ENCODE measurements at places on chromosomes 13 and 19.

DNA sequence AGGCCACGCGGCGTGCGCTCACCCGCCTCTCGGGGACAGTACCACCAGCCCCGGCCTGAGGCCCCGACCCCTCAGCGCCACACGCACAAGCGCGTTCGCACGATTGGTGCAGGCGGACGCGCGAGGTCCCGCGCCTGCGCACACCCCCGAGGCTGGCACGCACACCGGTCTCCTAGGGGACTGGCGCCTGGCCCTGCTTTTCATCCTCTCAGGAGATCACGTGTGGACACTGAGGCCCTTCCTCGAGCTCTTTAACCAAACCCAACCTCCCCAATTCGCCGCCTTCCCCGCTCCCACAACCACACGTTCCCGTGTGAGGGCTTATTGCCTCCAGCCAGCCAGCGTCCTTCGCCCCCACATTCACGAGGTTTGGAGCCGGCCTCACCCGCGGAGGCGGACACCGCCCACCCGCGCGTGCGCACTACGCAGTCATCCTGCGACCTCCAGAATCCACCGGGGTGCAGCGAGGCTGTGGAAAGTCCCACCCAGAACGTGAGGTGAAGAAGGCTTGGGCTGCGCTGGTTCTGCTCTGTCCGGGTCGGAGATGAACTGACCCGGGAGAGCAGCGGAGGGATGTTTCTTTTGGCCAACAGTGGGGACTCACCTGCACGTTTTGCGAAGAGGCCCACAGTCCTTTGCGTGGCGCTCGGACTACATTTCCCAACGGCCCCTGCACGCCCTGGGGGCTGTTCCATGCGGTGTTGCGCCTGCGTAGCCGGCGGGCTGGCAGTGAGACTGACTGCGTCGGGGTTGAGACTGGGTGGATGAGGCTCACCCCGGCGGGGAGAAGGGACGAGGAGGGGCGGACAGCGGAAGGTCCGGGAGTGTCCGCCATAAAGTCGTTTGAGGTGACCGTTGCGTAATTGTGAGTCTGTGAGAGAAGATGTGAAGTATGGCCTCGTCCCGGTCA lies 539 bp upstream of the ZNF667 start:
- DNase-seq: peak; percentile 3

DNA sequence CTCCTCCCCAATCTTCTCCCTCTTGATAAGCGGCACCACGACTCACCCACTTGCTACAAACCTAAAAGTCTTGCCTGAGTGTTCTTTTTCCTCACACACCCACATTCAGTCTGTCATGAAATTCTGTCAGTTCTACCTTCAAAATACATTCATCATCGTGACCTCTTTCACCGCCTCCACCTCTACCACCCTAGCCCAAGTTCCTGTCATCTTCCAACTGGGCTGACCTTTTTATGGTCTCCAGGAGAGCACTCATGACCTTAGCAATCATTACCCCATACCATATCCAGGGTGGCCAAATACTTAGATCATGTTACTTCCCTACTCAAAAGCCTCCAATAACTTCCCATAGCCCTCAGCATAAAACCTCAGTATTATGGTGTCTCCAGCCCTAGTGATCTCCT lies 110.4 kb upstream of the TSC22D1 start:
- DNase-seq: no peak

DNA sequence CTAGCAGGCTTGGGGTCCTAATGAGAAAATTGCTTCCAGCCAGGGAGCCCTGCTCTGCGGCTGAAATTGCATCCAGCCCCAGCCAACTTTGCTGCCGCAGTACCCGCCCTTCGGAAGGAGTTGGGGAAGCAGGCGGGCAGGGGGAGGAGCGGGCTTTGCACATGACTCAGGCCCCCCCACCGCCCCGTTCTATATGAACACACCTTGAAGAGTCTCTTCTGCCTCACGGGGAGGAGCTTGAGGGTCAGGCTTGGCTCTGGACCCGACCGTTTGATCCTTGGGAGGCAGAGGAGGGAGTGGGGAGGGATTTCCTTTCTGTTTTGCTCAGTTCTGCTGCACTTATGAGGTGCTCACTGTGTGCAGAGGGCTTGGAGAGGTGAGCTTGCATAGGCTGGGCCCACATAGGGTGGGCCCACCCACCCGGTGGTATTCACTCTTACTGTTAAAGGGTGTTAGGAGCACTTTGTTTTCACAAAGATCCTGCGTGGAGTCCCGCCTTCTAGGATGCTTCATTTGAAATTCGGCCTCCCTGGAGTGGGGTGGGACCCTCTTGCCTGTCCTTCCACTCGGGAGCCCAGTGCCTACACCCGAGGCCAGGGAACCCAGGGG lies 46.5 kb downstream of the LYL1 start:
- DNase-seq: no peak

DNA sequence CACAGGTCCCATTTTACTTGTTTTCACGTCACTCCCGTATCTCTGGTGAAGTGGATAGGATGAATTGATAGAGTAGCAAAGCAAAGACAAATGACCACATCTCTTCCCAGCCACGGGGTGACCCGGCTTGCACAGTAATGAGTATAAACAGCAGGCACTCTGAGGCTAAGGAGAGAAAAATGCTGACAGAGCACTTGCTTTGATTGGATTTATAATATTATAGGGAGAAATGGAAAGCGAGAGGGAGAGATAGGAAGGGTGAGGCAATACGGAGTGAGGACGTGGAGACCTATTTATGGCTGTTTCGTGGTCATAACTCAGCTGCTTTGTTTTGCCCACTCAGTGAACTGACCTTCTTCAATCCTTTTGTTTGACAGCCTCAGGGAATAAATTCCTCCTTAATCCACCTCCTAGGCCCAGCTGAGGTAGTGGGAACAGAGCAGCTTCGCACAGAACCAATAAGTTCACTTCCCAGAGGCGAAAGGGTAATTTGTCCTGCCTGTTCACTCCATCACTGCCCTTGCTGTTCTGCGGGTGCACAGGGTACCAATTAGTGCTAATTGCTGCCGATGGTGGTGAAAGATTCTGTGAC lies 68.6 kb downstream of the ERCC5 start:
- DNase-seq: no peak

DNA sequence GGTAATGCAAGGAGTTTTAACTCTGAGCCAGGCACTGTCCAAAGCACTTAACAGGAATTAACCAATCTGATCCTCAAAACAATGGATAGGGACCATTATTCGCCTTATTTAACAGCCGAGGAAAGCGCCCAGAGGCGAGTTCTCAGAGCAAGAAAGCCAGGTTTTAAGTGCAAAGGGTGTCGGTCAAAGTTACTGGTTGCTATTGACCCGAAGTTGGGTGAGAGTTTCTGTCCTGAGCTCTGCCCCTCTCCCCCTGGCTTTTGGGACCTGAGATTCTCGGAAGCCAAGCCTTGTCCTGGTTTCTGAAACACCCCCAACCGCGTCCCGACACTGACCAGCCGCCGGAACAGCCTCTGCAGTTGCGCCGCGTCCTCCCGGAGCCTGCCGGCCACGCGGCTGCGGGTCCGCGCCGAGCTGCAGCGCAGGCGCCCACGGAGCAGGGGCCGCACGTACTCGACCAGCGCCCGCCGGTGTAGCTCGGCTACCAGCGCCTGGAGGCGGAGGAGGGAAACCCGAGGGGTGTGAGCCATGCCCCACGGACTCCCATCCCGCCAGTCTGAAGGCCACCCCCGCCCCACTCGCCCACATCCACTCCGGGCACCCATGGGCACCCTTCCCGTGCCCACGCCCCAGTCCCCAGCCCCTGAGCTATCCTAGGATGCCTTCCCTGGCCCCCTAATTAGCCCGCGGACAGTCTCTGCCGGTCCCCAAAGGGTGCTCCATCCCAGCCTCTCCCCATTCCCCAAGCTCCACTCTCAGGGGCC lies 27.8 kb downstream of the EXOC3L2 start:
- no peak for DNase-seq

DNA sequence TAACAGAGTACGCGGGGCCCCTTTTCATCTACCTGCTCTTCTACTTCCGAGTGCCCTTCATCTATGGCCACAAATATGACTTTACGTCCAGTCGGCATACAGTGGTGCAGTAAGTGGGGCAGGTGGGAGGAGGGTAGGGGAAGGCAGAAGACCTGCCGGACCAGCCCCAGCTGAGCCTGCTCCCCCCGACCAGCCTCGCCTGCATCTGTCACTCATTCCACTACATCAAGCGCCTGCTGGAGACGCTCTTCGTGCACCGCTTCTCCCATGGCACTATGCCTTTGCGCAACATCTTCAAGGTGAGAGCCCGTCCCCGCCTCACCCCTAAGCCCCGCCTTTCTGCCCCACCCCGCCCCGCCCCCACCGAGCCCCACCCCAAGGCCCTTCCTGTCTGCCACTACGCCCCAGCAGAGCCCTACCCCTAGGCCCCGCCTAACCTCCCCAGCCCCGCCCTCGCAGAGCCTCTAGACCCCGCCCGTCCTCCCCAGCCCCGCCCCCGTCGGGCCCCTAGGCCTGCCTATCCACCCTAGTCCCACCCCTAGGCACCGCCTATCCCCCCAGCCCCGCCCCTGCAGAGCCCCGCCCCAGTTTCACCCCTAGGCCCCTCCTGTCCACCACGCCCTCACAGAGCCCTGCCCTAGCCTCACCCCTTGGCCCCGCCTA lies 7.7 kb downstream of the NDUFB7 start:
- DNase-seq: peak; percentile 29

DNA sequence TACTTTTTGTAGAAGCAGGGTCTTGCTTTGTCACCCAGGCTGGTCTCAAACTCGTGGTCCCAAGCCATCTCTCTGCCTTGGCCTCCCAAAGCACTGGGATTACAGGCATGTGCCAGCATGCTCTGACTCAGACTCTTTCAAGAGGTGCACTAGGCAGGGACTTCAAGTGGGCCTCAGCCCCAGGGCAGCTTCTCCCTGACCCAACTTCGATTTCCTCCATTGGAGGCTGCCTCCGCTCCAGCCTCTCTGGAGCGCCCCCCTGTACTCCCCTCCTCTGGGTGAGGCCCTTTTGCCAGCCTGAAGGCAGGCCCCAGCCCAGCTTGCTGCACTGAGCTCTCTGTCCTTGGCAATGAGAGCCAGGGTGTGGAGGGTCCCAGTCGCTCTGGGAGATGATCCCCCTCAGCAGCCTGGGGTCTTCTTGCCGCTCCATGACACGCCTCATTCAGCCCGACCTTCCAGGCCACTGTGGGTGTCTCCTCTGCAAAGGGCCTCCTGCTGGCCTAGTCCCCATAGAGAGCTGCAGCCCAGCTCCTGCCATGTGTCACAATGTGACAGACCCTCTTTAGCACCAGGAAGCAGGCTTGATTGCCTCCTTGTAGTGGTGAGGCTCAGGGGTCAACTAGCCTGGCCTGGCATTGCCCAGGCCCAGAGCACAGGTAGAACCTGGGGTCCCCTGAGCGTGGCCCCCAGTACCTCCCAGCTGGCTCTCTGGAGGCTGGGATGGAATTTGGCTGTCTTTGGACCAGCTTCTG lies 16.4 kb downstream of the CARM1 start:
- no peak for DNase-seq

DNA sequence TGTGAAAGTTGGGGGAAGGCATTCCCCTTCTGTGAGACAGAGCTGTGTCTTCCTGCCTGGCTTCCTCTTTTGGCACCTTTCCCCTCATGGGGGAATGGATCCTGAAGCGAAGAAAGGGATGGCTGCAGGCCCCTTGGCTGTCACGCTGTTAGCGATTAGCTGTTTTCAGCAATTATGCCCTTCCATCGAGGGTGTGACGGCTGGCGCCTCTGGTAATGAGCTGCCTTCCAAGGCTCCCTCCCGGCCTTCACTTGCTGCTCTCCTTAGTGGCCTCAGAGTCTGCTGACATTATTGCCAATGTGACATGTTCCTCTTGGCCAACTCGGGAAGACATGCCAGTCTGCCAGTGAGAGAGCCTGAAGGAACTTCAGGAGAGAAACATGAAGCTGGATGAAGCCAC lies 162.1 kb downstream of the ZIC5 start:
- DNase-seq: no peak

DNA sequence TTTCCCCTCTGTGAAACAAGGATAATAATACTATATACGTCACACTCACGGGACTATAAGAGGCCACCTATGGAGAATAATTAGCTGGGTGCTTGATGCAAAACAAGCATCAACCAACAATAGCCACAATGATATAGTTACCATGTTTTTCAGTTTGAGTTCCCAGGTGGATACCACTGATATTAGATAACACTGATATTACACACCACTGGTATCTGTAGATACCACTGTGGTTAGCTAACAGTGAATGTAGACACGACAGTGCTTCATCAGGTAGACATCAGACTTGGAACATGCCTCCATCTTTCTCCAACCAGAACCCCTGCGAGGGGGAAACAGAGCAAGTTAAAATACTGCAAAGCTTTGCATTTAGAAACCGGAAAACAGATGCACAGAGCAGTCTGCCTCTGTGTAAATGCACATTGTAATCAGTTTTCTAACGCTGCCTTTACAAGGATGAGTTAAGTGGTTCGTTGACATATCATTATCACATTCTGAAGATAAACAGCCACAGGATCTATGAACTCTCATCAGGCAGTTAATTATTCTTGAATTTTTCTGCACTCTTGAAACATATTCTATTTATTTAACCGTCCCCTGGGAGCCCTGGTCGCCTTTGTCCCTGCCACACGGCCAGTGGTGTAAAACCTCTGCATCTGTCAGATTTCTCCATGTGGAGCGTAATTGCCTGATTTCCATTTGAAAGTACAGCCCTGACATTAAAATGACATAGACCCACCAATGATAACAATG lies 80.7 kb downstream of the RNASEH2B start:
- peak; percentile 10 for DNase-seq

- no peak for DNase-seq
Observed at GRCh38 chr13:30796132-30796572, 60.8 kb downstream of the ALOX5AP start.

DNA sequence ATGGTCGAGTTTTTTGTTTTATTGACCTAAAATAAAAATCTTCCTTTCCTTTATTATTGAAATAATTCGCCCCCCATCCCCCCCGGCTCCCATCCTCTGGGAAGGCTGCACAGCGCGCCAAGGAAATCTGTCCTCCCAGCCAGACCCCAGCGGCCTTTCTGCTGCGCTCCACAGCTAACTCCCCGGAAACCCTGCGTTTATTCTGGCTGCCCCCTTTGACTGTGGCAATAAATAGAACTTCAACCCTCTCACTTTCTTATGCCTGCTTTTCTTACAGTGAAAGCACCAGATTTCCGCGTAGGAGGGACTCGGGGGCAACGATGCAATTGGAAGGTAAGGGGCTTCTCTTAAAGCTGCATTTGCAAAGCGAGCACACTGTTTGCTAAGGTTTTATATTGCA lies 9.7 kb upstream of the C19orf12 start:
- no peak for DNase-seq

DNA sequence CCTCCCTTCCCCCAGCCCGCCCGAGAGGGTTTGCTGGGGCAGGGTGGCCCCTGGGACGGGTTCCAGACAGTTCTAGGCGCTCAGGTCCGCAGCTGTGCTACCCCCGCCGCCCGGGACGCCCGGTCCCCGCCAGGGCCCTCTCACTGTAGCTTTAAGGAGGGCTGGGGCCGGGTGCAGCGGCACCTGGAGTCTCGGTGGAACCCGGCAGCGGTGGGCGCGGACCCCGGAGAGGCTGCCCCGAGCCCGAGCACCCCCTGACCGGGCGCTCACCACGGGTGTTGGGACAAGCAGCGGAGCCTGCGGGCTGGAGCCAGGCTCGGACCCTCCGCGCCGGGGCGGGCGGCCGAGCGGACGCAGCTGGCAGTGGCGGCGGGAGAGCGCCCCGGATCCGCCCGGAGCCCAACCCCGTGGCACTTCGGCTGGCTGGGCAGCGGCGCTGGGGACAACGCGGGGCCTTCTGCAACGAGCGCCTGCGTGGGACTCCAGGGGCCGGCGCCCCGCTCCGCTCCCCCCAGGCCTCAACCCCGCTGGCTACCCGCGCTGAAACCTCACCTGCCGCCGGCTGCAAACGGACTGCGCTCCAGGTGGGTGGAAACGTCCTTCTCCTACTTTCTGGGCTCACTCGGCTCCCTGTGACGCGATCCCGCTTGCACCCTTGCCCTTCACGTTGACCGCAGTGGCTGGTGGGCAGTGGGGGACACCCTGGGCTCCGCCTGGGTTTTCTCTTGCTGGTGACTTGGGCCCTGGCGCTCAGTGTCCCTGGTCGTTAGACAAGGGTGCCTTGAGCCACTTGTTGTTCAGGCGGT lies 81.1 kb downstream of the ZNF429 start:
- peak; percentile 67 for DNase-seq
